NCI-H146 (cell line): ENCODE measurements at places on chromosomes 11 and 22.

DNA sequence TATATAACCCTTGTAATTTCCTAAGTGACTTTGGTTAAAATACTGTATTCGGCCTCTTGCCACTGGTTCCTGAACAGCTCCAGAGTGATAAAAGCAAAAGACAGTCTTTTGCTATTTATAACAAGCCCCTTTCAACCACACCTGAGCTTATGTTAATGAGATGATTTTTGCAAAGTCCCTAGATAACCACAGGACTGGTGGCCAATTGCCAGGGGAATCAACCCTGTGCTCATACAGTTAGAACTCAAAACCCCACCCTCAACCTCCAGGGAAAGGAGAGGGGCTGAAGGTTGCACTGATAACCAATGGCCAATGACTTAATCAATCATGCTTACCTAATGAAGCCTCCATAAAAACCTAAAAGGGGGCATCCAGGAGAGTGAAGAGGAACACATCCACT lies 77.9 kb downstream of the SIK3 start:
- no peak for DNase-seq

GRCh38 chr22:29484642-29485041 lies 4.6 kb downstream of the NEFH start:
- no peak for DNase-seq

DNA sequence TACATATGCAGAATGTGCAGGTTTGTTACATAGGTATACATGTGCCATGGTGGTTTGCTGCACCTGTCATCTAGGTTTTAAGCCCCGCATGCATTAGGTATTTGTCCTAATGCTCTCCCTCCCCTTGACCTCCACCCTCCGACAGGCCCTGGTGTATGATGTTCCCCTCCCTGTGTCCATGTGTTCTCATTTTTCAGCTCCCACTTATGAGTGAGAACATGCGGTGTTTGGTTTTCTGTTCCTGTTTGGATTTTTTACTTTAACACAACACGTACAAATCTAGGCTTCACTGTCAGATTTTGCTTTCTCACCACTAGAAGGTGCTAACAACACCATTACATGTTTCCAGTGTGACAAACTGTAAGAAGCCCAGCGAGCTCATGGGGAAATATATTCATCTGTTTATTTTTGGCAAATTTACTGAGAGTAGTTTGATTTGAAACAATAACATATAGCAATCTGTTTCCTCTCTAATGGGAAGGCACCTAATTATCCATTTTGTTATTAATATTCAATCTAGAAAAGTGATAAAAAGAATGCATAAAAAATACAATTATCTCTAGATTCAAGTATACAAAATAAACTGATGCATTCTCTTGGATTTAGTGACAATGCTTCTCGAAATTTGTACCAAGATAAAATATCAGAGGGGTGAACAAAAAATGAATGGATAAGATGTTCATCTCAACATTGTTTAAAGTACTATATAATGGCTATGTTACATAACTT lies 23.2 kb upstream of the BIRC3 start:
- peak; percentile 50 for DNase-seq

- no peak for DNase-seq
Observed at GRCh38 chr22:45775569-45776312, 104.1 kb downstream of the ATXN10 start.

DNA sequence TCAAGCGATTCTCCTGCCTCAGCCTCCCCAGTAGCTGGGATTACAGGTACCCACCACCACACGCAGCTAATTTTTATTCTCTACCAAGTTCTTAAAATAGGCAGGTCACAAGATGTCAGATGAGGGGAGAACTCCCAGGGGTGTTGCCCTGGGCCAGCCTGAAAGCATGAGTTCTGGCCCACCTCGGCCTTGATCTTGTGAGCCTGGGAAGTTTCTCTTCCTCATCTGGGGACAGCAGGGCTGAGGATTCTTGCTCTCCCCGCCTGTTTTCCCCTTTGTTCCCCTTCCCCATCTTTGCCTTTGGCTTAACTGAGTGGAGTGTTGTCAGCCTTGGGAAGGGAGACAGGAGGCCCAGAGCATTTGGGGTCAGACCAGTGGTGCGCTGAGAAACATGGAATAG lies 3.5 kb downstream of the PDXP start:
- no peak for DNase-seq

DNA sequence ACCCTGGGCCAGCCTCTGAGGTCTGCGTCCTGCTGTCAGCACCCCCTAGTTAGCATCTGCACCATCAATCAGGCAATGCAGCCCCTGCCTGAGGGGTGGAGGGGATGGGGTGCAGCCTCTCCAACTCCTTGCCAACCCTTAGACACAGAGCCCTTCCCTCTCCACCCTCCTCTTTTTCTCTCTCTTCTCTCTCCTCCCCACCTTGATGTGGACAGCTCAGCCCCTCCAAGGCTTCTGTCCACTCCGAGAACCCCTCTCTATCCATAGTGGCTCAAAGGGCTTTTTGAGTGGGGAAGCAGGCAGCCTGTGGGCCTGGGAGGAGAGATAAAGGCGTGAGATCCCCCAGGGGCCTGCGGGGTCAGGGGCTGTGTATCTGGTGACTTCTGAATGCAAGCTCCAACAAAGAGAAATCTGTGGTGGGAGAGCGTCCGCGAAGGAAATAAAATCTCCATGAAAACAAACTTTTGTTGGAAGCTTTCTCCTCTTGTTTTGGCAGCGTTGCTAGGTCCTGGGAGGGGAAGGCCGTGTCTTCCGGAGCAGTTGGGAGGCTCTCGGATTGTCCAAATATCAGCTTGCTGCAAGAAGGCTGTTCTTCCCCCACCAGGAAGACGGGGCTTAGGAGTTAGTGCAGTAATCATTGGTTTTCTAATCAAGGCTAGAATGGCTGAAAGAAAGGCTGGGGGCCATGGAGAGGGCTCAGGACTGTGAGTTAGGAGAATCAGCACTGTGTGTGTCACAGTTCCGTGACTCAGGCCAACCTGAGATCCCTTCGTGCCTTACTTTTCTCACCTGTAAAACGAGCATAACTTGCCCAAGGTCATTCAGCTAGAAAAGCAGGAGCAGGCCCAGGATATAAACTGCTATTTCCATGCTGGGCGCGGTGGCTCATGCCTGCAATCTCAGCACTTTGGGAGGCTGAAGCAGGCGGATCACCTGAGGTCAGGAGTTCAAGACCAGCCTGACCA lies 50.3 kb downstream of the PKNOX2 start:
- DNase-seq: no peak

GRCh38 chr11:65415499-65416340 lies 6.9 kb upstream of the NEAT1 start:
- no peak for DNase-seq

DNA sequence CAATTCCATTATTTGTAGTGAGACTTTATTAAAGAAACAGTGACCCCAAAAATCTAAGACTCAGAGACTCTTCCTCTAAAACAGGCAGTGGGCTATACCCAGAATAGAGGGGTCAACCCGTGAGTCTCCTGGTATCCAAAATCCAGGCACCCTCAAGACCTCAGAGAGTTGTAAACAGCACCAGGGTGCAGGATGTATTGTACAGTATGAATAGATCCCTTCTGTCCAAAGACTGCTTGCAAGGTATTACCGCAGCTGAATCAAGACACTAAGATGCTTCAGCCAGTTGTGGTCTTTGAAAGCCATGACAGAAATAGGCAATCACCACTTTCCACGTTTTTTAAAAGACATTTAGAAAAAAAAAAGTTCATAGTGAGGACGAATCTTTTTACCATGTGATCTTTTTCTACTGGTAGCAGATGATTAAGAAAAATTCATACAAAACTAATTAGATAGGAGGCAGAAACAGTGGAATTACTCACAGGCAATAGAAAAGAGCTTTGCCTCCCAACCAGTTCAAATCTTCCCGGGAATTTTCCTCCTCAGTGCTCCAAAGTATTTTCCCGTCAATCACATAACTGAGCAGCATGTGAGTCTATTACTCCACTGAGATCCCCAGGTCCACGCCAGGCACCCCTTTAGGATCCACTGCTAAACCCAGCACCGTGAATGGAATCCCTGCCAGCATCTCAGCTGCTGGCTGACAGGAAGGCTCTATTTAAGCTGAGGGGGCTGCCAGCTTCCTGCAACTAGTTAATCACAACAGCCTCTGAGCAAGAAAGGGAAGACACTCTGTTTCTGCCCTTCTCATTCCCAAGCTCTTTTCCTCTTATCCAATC lies 113.1 kb downstream of the ETS1 start:
- DNase-seq: no peak

GRCh38 chr11:97224396-97224795 lies 834.6 kb downstream of the JRKL start:
- no peak for DNase-seq

DNA sequence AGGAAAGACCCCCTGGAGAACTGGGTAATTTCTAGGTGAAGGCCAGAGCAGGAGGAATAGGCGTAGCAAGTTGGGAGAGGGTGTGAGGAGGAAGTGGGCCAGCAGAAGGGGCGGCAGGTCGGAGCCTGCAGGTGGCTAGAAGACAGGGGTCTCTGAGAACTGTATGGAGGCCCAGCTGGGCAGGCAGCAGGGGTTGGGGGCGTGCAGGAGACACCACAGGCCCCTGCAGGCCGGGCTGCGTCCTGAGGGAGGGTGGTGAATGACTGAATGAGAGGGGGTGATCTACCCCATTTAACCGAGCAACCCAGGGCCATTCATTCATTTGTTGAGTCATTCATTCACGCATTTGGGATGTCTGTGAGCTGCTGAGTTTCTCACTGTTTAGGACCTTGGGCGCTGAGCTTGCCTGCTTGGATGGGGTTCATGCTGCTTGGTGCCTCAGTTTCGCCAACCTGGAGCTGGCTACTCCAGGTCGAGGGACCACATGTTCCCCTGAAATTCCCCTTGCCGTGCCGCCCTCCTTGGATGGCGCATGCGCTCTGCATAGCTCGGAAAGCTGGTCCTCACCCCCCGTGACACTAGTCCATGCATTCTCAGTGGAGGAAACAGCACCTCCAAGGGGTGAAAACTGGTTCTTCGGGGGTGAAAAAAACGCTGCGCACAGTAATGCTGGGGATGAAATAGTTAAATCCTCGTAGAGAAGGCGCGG lies 15.6 kb downstream of the MPPED1 start:
- no peak for DNase-seq

- DNase-seq: no peak
Observed at GRCh38 chr11:34330653-34331052, 27.2 kb downstream of the ABTB2 start.

DNA sequence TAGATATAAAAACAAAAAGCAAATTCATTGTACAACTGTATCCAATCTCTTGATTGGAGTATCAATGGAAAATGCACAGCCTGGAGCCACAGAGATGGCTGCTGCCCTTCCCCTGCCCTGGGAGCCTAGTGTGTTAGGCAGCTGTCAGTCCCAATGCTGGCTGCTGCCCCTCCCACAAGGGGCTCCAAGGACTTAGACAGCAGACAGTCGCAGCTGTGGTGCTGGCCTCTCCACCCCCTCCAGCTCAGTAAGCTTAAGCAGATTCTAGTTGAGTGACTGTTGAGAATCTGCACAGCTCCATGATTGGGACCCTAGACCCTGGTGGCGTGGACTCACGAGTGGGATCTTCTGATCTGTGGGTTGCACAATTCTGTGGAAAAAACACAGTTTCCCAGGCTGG lies 1511.2 kb downstream of the FAM181B start:
- no peak for DNase-seq
